ENCODE measurements at places on chromosomes 5 and 9.

DNA sequence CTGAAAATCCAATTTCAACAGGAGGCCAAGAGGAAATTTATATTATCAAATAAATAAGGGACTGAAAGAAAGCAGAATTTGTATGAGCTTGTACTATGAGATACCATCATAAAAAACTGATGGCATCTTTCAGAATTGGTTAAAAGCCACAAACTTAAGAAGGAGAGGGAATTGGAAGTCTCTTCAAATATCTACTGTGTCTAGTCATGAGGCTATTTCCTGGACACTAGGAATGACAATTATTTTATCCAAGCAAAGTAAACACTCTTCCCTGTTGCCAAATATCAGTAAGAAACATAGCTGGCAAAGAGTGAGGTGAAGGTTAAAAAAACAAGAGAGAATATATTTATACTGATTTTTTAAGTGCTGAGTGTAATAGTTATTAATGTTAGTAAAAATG, 101.5 kb upstream of the ARRDC3 start:
- no peak for DNase-seq

GRCh38 chr5:125083981-125084380, 337.5 kb upstream of the ZNF608 start:
- DNase-seq, result no peak

GRCh38 chr9:4734150-4734549, 6.9 kb downstream of the AK3 start:
- no peak for DNase-seq

- no peak for DNase-seq
Measured at GRCh38 chr9:112782218-112782617, 31.7 kb downstream of the SNX30 start.

GRCh38 chr9:109250311-109250741, 70.5 kb downstream of the EPB41L4B start:
- no peak for DNase-seq

DNA sequence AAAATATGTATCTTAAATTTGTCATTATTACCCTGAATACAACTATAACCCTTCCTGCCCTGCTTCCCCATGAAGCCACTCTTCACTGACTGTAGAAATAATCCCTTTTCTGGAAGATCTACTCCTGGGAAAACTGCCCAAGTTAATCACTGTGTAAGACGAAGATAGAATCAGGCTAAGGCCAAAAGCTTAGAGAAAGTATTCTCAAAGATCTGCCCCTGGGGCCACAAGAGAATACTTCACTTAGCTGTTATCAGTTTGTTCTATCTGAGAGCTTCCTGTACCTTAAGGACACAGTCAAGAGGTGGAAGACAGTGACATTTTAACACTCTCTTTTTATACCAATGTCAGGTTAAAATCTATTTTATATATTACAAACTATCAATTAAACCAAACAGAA, 33.8 kb downstream of the RNF145 start:
- DNase-seq, result no peak

GRCh38 chr9:17936365-17936764, 357.5 kb downstream of the SH3GL2 start:
- no peak for DNase-seq

DNA sequence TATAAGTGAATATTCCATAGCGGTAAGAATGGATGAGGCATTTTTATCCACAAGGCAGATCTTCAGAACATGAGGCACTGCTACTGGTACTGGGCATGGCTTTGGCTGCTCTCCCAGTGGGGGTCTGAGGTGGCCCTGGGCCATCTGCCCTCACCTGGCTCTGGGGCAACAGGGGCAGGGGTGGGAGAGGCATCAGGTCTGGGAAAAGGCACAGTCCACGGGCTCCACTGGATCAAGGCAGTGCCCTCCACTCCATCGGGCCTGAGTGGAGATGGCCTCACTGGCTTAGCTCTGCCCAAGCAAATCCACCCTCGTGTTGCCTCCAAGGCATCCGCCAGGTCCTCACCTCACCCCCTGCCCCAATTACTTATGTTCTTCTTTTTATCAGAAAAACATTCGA, 10.9 kb upstream of the NKD2 start:
- DNase-seq, result no peak

- peak; percentile 71 for DNase-seq
Measured at GRCh38 chr5:139574641-139575312, 13.6 kb downstream of the UBE2D2 start.

DNA sequence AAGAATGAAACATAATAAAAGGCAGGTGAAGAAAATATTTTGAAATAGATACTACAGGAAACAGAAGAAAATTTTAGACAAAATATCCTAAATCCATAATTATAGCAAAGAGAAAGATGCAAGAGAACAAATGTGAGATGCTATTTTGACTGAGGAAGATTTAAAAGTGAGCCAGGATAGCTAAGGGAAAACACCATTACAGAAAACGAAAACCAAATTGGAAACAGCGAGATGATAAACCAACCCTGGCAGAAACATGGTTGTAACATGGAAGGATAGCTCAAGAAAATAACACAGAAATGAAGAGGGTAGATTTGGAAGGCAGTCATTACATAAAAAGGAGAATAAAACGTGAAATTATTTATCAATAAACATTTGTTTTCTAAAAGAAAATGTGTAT, 267.2 kb upstream of the NREP start:
- no peak for DNase-seq

DNA sequence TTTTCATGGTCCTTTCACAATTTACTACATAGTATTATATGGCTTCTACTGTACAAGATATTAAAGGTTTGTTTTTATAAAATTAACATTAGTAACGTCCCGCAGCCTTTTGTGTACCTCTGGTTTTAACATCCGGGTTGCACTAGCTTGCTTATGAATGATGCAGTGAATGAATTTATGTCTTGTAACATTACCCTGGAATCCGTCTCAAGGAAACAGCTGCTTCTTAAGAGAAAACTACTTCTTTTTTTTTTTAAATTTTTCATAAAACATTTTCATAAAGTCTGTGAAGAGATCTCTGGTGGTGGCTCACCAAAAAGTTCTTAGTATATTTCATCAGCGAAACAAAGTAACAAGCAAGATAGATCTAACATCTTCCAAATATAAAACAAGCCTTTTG, 23.6 kb downstream of the MARCHF3 start:
- DNase-seq, result no peak

- DNase-seq, result no peak
Measured at GRCh38 chr5:147168578-147169327, 66.1 kb upstream of the STK32A start.

GRCh38 chr5:102815540-102816332, 60.6 kb downstream of the PAM start:
- DNase-seq, result no peak

DNA sequence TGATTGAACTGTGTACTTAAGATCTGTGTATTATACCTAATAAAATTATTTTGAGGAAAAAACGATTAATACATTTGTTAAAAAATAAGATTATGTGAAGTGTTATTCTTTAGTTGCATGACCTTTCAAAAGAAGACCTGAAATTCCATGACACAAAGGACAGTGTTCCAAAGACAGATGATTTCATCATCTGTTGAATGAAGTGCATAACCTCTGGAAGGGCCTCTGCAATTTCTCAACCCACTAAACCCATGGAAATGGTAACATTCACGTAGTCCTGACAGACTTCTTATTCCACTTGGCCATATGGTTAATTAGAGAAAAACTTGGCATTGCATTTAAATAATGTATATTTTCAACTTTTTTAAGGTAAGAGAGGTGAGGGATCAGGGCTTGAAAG, 167.2 kb upstream of the CTNND2 start:
- DNase-seq, result no peak

DNA sequence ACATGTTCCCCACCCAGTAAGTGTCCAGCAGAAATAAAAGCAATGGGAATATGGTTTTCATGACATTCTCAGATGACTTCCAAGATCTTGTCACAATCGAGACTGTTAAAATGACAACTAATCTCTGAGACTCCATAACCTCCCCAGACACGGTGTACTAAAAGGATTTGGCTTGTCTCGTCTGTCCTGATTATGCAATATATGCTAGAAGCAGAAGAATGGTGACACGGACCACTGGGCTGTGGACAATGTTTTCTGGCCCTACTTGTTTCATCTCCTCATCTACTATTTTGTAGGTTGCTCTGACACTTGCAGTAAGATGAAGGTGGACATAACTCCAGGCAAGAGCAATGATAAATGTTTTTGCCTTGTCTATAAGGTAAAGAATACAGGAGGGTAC, 56.6 kb downstream of the BNC2 start:
- DNase-seq, result no peak

- no peak for DNase-seq
Measured at GRCh38 chr5:179151286-179152118, 91.3 kb downstream of the ZNF354C start.

- no peak for DNase-seq
Measured at GRCh38 chr9:21611891-21612290, 129.8 kb upstream of the IFNE start.

GRCh38 chr9:19517202-19517942, 108.6 kb downstream of the ACER2 start:
- peak; percentile 82 for DNase-seq

DNA sequence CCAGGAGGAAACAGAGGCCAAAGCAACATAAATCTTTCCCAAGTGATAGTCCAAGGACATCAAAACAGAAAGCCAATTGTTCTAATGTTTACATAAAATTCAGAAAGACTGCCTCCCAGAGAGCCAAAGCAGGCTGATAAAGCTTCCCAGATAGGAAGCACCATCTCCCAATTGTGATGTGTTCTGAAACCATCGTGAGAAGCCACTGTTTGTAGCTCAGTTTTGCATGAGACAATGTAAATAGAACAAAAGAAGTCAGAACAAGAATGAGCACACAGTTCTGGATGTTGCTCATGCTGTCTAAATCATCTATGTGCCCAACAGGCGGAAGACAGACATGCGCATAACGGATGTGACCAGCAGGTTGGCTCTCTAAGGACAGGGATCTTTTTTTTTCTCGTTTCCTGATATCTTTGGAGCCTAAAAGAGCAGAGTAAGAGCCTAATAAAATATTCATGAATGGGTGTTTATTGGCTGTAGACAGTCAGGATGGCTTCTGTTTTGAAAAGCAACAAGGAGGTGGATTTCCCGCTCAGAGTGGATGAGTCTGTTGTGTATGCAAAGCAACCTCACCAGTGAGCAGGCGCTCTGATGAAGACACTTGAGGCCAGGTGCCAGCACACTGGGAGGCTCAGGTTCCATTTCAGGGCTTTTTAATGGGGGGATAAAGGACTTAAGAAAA, 113.6 kb downstream of the GNA14 start:
- peak; percentile 75 for DNase-seq

- peak; percentile 95 for DNase-seq
Measured at GRCh38 chr5:116864157-116864837, 289.7 kb upstream of the SEMA6A start.

DNA sequence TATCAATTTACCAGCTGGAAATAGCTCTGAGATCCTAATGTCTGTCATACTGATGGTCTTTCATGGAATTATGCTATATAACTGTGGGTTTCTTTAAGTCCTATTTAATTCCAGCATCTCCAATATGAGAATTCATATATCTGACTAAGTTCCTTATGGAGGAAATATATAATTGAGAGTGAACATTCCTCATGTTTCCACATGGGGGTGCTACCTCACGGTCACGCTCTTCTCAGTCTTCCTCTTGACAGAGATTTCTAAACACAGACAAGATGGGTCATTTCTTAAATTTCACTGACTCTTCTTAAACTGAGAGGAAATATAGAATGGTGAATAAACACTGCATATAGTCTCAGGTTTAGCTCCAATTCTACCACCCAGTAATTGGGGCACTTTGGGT, 212.1 kb downstream of the SLF1 start:
- DNase-seq, result peak; percentile 54

- no peak for DNase-seq
Measured at GRCh38 chr9:108377382-108377781, 478.4 kb downstream of the ACTL7B start.

Measured in GM23338 (cell line).